ENCODE measurements at places on chromosomes 11 and 22.
A peak's percentile ranks its signal among the peaks of the same experiment; 100 is the strongest.

- DNase-seq = no peak
Measured at GRCh38 chr11:70128435-70128906, 50.4 kb downstream of the ANO1 start.

DNA sequence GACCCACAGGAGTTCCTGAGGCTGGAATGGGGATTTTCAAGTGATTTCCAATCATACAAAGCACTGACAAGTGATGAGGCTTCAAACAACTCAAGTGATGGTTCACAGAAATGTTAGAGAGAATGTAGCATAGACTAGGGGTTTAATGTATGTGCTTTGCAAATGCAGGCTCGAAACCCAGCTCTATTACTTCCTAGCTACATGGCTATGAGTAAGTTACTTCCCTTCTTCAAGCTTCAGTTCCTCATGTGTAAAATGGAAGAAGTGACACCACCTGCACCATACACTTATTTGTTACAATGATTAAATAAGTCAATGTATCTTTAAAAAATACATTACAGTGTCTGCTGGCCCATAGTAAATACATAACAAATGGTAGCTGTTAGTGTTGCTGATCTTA, 139.8 kb downstream of the CCDC81 start:
- no peak for DNase-seq

DNA sequence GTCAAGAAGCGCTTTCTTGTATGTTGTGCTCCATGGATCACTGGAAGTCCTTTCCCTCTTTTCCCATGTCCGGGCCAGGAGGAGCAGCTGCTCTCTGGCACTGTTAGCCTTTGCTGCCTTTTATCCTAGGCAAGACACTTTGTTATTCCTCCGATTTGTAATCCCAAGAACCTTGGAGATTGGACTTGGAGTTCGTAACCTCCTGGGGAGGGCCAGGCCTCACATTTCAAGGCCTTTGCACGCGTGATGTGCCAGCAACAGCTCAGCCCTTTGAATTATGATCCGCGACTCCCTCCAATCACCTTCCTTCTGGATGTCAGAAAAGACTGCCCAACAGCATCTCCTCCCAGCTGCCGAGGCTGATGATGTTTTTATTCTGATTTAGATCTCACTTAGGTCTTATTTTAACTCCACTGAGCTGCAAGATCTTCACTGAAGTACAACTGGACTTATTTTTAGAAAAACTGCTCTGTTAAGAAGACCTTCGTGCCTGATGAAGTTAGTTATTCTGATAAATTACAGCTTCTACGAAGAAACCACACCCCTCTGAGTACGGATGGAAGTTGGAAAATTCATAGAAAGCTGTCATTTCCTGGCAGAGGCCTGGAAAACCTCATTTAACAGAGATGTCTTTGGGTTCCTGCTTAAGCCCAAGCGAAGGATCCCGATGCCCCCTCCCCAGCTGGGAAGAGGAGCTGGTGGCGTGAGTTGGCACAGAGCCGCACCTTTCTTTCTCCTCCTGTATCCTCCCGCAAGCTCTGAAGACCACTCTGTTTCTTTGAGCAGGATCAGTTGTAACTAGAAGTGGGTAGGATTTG, 62.4 kb downstream of the PARVB start:
- DNase-seq = no peak

- no peak for DNase-seq
Measured at GRCh38 chr22:40665312-40665711, 14.0 kb upstream of the MCHR1 start.

DNA sequence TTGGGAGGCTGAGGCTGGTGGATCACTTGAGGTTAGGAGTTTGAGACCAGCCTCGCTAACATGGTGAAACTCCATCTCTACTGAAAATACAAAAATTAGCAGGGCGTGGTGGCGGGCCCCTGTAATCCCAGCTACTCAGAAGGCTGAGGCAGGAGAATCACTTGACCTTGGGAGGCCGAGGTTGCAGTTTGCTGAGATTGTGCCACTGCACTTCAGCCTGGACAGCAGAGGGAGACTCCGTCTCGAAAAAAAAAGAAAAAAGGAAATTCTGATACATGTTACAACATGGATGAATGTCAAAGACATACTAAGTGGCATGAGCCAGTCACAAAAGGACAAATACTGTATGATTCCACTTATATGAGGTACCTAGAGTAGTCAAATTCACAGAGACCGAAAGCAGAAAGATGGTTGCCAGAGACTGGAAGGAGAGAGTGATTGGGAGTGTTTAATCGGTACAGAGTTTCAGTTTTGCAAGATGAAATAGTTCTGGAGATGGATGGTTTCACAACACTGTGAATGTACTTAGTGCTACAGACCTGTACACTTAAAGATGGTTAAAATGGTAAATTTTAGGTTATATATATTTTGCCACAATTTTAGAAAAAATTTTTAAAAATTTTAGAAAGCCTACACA, 92.3 kb downstream of the BLID start:
- no peak for DNase-seq

GRCh38 chr22:45546333-45547015, 43.8 kb downstream of the FBLN1 start:
- DNase-seq = no peak

DNA sequence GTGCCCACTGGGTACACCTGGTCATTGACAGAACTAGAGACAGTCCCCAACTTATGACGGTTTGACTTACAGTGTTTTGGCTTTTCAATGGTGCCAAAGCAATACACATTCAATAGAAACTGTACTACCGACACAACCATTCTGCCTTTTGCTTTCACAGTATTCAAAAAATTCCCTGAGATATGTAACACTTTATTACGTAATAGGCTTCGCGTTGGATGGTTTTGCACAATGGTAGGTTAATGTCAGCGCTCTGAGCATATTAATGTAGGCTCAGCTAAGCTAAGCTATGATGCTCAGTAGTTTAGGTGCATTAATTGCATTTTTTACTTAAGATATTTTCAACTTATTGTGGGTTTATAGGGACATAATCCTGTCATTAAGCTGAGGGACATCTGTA, 105.1 kb upstream of the B3GAT1 start:
- DNase-seq = no peak

DNA sequence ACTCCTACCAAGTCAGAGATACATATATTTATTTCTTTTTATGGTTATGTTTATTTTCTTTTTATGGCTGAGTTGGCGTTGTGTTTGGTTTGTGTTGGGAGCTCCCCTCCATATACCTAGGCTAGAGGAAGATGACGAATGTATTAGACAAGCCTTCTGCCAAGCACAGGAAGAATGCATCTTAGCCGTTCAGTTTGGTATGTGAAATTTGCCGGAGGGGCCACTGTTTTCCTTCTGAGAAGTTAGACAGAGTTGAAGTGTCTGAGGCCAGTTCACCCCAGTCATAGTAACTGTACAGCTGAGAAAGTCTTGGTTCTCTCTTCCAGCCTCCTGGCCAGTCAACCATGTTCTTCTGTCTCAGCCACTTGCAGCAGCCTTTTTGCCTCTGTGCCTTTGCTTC, 29.8 kb downstream of the TEAD1 start:
- no peak for DNase-seq

DNA sequence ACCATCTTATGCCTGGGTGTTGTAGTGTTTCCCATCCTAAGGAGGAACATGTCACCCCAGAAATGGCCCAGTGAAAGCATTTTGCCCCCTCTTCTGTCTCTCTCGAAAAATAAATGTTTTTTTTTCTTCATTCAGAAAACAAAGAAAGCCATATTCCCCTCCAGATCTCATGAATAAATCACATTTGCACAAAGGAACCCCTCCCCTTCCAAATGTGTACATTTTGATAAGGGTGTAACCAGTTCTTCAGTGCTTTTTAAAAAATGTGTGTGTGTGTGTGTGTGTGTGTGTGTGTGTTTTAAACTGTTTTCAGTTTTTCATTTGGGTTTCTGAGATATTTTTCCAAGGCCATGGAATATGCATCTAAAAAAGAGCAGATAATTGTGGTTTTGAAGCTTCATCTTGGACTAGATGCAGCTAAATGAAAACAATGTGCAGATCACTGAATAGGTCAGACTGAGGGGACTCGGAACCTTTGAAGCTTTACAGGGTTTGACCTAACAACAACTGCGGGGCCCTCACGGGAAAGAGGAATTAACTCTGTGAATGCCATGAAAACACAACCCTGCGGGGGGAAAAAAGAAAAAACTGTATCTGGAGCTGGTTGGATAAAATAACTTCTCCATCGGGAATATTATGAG, 76.4 kb downstream of the YAP1 start:
- no peak for DNase-seq

DNA sequence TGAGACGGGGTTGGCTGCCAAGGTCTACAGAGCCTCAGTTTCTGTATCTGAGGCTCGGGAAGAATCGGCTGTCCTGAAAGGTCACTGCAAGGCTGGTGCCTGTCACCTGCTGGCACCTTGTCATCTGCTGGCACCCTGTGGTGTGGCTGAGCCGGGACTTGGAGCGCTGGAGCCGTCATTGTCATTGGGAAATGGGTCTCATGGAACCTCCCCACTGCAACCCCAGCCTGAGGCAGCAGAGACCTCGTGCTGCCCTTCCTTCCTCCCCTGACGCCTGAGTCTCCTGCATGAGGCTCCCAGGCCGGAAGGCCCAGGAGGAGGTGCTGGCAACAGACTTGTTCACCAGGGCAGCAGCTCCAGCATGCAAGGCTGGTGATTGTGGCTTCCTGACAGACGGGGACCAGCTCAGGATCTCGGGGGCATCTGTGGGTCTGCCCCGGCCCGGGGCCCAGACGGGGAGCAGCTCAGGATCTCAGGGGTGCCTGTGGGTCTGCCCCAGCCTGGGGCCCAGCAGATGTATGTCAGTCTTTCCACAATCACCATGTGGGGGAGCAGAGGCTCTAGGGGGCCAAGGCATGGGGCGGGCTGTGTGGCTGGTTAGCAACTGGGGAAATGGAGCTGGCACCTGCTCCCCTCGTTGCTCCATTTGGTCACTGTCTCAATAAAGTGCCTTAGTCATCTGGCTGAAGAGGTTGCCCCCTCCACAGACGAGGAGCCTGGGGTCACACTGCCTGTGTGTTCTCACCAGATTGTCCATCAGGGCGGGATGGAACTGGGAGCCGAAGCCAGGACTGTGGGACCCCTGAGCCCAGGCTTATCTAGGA, 668.7 kb downstream of the BRD1 start:
- DNase-seq = no peak

DNA sequence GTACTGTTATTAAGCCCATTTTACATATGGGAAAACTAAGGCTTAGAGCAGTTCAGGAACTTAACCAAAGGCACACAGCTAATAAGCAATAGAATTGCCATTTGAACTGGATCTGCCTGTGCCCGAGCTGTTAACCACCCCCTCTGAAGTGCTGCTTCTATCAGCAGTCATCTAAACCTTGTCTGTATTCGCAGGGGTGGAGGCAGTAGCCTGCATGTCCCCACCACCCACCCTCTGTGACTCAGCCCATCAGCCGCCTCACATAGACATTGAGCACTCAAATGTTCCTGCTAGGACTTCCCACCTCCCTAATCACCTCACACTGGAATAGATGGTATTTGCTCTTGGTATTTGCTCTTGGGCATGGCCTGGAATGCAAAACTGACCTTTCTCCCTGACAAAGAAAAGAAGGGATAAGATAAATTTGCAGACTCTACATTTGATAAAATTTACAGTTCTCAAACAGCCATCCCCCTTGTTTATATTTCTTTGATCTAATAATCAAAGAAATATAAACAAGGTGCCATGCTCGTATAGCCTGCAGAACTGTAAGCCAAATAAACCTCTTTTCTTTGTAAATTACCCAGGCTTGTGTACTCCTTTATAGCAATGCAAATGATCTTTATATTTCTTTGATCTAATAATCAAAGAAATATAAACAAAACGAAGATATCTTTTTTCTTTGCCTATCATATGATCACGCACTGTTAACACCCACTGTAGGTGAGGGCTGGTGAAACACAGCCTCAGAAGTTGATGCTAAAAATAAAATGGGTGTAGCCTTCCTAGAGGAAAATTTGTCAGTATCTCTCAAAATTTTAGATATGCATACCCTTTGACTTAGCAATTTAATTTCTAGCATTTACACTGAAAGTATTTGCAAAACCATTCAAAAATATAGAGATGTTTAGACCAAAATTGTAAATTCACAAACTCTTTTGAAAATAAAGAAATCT, 15.9 kb downstream of the DKK3 start:
- no peak for DNase-seq

- peak; percentile 39 for DNase-seq
Measured at GRCh38 chr11:43852057-43852636, 28.5 kb upstream of the ALKBH3 start.

DNA sequence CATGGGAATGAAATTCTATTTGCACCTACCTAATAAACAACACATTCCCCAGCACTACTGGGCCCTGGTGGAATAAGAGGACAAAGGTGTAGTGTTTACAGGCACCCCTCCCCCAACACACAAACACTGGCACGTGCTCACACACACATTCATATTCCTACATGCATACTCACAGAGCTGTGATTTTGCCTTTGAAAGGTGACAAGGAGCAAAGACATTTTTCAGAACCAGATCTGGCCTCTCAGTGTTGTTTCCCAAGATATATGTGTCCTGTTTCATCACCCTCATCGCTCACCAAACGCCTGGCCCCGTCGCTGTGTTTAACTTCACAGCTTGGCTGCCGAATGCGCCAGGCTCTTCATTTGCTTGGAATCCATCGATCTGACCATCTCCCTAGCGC, 292.6 kb downstream of the NTM start:
- no peak for DNase-seq

- DNase-seq = no peak
Measured at GRCh38 chr11:113533425-113533698, 58.2 kb upstream of the DRD2 start.

DNA sequence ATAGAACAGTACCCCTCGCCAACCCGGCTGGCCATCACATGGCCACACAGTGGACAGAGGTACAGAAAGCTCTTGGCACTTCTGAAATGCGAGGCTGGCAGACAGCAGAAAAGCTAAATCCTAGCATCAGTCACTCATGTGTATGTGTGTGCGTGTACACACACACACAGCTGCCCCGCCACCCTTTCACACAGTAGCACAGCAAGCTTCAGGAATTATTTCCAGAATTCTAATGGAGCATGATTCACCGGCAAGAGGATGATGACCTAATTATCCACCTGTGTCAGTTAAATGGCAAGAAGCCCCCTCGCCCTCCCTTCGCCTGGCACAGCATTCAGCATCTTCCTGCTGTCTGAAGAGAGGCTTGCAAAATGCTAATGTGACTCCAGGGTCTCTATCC, 336.0 kb downstream of the SHANK2 start:
- no peak for DNase-seq
